ENCODE measurements at places on chromosomes 7 and 10.

GRCh38 chr7:2244404-2244995, 2.5 kb downstream of the NUDT1 start:
- DNase-seq: no peak

DNA sequence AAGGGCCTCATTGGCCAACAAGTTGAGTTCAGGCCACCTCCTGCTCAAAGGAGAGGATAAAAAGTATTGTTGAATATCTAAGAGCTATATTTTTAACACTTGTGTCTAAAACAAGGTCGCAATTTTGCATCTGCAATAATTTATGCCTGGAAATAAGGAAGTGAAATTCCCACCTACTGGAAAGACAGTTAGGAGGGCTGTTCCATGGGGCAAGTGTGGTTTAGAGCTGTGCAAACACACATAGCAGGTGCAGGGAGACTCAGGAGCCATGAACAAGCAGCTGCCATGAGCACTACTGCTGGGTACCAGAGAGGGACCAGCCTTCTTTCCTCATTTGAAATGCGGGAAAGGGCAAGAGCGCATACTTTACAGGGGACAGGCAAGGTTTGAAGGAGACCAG, 35.5 kb upstream of the IKZF1 start:
- DNase-seq: no peak

GRCh38 chr7:74441801-74442200, 11.9 kb upstream of the GTF2IRD1 start:
- DNase-seq: no peak

DNA sequence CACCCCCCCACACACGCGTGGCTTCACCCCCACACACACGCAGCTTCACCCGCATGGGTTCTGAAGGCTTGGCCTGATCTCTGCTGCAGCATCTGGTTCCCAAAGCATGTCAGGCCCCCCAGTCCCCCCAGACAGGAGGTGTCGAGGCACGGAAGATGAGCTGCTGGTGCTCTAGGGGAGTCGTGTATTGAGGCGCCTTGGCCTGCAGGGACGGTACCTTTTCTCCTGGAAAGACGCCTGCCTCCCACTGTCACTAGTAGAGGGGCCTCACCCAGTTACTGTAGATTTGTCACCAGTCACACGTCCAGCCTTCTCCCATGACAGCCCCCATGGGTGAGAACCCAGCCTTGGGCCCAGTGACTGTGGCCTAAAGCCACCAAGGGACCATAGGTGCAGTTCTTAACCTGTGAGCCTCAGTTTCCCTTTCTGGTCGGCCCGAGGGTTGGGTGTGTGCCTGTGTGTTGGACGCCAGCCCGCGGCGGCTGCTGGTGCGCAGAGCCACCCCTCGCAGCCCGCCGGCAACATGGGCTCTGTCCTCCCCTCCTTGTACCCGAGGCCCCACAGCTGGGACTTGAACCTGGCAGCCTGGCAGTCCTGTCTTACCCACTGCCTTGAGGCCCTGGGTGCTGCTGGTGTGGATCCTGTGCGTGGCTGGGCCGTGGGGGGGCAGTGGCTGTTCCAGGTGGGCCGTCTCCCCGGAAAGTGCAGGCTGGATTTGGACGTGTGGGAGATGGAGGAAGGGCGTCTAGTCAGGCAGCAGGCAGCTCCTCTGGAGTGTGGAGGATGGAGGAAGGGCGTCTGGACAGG, 81.7 kb downstream of the NKX6-2 start:
- no peak for DNase-seq

- no peak for DNase-seq
Measured at GRCh38 chr7:134613623-134614347, 32.9 kb upstream of the BPGM start.

Data from NCI-H1436 (cell line).